ENCODE measurements at places on chromosomes 4 and X.
A peak's percentile ranks its signal among the peaks of the same experiment; 100 is the strongest.

DNA sequence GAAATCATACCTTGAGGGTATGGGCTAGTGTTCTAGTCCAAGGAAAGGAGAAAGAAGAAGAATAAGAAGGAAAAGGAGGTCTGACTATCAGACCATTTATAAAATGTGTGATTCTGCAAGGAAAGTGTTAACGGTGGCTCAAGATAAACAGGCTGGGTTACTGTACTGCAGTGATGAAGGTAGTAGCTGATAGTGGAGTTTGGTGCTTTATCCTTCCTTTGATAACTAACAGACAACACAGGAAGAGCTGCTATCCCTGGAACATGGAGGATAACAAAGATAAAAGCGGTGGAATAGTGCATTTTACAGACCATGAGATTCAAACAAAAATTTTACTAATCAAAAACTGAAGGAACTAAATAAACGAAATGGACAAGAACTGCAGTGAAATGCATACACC lies 2.6 kb downstream of the UNC5C start:
- DNase-seq, result no peak

DNA sequence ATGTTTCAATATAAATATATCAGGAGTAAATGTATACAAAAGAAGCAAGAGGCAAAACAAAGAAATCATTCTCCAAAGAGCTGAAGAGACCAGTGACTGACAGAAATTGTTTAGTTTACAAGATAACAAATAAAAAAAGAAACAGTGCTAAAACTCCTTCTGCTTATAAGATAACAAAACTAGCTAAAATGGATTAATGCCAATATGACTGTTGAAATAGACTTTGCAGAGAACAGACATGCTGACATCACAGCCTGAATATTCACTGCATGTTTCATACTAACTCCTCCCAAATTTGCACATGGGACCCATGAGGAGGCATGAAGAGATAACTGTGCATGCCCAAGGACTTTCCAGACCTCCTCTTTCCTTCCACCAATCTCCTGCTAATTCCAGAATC lies 6.2 kb upstream of the GABRA4 start:
- DNase-seq, result peak; percentile 7

DNA sequence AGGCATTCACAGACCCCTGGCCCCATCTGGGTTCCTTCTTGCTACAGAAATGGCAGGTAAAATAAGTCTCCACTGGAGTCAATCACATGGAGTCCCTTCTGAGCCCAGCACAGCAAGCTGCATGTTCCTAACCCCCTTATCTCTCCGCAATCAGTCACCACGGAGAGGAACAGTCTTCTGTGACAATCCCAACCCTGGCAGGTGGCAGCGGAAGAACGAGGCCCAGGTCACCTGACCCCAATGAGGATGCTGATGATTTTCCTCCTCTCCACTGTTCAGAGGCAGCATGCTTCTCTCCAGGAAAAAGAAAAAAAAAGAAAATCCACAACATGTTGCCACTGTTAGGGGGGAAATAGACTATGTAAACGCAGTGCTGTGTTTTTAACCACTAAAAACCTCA lies 50.1 kb downstream of the TSPAN5 start:
- no peak for DNase-seq

DNA sequence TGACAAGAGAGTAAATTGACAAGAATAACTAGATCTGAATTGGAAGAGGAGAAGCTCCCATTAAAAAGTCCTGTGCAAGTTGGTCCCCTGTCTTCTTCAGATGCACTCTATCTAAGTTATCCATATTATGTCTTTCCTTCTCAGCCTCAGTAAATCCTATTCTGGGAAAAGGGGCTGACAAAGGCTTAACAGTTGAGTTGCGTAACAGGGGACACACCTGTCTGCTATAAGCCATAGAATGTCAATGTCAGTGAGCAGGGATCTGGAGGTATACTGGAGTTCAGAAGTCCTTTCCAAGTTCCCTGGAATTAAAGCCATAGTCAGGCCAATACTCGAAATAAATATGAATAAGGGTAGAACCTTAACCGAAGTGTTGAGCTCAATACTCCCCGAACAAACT lies 26.3 kb upstream of the TNIP3 start:
- peak; percentile 9 for DNase-seq

DNA sequence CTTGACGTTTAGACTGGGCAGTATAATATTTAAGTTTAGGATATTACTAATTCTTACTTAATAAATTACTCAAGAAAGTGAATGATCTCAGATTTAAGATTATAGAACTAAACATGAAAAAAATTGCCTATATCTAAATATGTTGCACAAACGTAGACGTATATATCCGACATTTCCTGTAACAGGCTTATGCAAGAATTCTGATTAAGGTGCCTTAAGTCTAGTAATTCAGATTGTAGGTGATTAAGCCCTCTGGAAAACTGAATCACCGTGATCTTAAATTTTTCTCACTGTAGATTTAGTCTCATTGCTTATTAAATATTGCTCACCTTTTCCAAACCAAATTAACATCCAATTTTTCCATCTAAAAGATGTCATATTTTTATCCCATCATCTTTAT lies 24.0 kb downstream of the ATXN3L start:
- peak; percentile 58 for DNase-seq
